ENCODE measurements at places on chromosomes 3 and 15.

- no peak for DNase-seq
Measured at GRCh38 chr3:148789906-148790305, 37.7 kb upstream of the CPB1 start.

GRCh38 chr15:42461261-42461660 is 29.7 kb downstream of the ZNF106 start:
- DNase-seq: no peak

DNA sequence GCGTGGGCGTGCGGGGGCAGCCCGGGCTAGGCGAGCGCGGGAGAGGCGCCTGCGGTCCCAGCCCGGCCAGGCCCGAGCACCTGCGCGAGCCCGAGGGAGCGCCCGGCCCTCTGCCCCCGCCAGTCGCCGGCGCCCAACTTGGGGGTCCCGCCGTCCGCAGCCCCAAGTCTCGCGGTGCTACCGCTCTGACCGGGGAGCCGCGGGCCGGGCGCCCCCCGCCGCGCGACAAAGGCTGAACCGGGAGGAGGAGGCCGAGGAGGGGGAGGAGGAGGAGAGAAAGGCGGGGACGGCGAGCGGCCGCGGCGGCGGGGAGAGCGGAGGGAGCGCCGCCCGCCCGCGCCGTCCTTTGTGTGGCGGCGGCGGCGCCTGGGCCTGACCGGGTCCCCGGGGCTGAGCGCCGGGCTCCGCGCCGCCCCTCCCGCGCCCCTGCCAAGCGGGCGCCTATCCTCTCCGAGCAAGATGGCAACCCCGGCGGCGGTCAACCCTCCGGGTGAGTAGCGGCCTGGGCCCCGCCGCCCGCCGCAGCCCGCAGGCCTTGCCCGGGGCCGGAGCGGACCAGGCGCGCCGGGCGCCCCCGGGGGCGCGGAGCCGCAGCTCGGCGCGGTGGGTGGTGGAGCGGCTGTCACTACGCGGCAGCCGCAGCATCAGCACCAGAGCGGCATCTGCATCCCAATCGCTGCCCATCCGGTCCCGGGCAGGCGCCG is at the start of gene ARNT2:
Gene ARNT2, plus strand, starts transcription at position 326 of the 704 bp plus-strand sequence. Its CDS starts 134 bp downstream, at position 460.
- peak; percentile 60 for DNase-seq

DNA sequence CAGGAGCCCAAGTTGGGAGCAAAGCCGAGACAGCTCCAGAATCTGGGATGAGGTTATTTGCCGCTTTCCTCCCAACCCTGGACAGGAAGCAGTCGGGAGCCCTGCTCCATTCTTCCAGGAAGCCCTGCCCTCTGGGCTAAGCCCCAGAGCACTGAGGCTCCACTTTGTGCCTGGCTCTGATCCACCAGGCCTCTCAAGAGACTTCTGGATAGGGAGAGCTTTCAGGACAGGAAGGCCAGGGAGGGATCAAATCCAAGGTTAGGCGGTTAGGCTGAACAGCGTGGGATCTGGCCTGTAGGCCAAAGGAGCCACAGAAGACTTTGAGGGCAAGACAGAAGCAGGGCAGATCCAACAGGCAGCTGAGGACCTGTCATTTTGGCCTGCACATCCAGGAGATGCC is 835 bp downstream of the STOML1 start:
- DNase-seq: peak; percentile 44

DNA sequence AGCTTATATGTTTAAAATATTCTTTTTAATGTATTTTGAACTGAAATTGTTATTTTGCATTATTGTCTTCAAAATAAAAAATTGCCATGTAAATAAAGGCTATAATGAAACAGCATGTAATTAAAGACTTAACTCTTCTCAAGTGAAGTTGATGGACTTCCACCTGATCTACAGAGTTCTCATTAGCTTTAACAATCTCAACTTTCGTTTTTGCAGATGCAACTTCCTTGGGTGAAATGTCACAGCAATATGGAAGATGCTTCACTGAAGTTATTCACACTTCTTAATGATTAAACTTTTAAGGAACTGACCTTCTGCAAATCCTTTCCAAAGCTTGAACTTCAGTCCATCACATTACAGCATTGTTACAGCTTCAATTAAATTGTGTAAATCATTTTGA is 63.6 kb downstream of the OSTN start:
- DNase-seq: no peak

DNA sequence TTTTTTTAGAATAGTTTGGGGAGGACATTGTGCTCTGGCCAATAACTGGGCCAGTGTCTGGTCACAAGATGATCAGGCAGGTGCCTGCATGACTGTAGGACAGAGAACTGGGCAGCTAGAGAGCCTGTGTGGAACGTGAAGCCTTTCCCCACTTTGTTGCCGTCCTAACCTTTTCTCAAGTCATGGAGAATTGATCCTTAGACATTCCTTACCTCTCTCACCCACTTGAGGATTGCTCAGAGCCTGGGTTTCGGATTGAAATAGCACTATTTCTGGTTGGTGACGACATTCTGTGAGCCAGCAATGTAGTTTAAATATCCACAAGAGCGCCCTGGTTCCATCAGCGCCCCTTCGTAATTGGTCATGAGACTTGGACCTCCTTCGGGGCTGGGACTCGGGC is 138.4 kb downstream of the IGF1R start:
- DNase-seq: no peak

DNA sequence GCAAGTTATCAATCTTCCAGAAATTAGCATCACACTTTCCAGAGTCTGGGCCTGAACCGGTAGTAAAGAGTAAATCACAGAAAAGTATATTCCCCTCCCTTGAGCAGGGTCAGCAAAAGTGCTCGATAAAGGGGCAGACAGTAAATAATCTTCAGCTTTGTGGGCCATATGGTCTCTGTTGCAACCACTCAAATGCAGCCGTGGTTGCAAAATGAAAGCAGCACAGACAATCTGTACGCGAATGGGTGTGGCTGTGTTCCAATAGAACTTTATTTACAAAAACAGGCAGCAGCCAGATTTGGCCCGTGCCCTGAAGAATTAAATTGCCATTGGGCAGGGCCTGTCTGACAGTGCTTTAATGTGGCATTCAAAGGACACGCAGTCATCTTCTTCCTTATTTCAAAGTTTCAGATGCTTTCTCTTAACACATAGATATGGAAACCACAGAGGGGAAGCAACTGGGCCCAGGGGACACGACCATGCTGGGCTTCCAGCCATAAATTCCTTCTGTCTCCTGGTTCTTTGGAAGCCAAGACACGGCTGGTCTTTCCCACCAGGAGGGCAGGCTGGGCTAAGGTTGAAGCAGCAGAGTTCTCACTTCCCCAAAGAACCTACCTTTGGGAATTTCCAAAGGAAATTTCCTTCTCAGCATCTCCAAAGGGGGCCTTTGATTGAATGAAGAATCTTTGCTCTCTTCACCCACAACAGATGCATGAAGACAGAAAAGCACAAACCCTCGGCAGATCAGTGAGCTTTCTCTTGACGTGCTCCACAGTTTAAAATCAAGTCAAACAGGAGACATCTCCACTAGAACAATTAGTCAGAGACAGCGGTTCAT is 489.8 kb upstream of the PROK2 start:
- DNase-seq: peak; percentile 69

Data from hepatocyte (in vitro differentiated cells).